Astrocyte of the hippocampus (primary cell): ENCODE measurements at places on chromosomes 7 and 10.

- no peak for DNase-seq
Observed at GRCh38 chr10:118802126-118802793, 47.5 kb upstream of the CACUL1 start.

- no peak for DNase-seq
Observed at GRCh38 chr7:156611014-156612010, 29.3 kb upstream of the RNF32 start.

- DNase-seq = no peak
Observed at GRCh38 chr7:74478671-74479065, 25.0 kb downstream of the GTF2IRD1 start.

DNA sequence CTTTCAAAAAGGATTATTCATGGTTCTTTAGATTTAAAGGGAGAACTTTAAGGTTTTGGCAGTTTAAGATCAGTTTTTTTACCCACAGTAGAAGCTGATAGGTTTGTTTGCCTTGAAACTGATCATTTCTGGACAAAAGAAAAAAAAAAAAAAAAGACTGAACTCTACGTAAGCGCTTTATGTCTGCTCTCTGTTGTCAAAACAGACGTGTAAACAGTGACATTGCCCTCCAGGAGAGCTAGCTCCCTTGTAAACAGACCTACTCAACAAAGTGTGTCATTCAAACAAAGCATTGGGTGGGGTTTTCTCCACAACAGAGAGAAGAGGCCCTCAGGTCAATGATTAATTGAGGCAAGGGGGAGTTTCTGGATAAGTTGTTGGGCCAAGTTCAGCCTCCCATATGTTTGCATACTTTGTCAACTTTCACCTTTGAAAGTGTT, 568.1 kb upstream of the LRRN3 start:
- peak; percentile 61 for DNase-seq

- DNase-seq = no peak
Observed at GRCh38 chr10:86970982-86971231, 2.6 kb downstream of the ADIRF start.

GRCh38 chr10:88999625-89000024, 9.0 kb downstream of the FAS start:
- DNase-seq = no peak

- no peak for DNase-seq
Observed at GRCh38 chr7:140260352-140261104, 83.7 kb upstream of the KDM7A start.

GRCh38 chr7:26153241-26153822, 1.3 kb downstream of the NFE2L3 start:
- peak; percentile 38 for DNase-seq

DNA sequence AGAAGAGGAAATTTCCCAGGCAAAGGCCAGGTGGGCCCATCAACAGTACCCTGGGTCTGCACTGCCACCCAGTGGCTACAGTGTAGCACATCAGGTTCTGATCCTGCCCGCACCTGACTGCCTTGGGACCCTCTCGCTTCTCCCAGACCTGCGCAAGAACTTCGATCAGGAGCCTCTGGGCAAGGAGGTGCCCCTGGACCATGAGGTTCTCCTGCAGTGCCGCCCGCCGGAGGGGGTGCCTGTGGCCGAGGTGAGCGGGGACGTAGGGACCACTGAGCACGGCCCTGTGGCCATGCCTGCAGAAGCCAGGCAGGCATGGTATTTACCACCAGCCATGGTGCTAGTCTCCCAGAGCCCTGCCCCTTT, 33.9 kb upstream of the SLC29A3 start:
- DNase-seq = peak; percentile 66

- DNase-seq = no peak
Observed at GRCh38 chr10:31770307-31770902, 158.2 kb downstream of the ARHGAP12 start.

GRCh38 chr10:78802431-78802830, 266.3 kb upstream of the ZMIZ1 start:
- no peak for DNase-seq

GRCh38 chr7:38393874-38394273, 120.4 kb upstream of the TARP start:
- DNase-seq = no peak

DNA sequence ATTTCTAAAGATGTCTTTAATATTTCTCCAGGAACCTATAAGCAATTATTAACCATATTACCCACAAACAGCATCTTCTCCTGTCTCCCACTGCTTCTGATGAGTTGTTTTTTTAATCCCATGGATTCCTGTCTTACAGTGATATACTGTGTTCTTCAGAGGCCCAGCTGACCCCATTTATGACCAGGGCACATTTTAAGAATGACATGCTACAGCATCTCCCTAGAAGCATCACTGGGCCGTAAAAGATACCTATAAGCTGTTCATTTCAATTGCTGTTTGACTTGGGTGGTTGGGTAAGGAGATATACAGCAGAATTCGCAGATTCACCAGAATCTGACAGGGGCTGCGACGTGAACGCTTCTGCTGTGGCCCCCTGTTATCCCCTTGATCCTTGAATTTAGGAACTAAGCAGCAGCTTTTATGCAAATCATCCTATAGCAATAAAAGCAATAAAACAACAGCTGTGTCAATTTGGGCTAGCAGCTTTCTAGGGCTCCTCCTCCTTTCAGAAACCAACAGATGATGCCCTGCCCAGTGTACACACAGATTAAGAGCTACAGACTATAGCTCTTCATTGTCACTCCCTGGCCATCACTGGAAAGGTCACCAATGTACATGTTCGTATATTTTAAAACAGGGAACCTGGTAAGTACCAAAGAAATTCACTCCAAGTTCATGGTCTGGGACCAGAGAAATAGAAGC, 86.8 kb downstream of the CPEB3 start:
- DNase-seq = no peak

GRCh38 chr10:12787297-12787696, 214.2 kb downstream of the CCDC3 start:
- DNase-seq = no peak

DNA sequence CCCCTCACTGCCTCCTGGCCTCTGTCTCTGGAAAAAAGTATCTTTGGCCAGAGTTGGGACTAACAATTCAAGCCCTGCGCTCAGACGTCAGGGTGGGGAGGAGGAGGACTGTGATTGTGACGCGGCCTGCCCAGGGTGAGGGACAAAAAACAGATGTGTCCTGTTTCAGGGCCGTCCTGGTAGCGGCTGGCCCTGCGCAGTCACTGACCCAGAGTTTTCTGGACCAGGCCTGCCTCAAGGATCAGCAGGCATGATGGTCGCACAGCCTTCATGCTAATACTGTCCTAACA, 110.1 kb downstream of the CYTH3 start:
- no peak for DNase-seq

- no peak for DNase-seq
Observed at GRCh38 chr10:88216976-88217375, 353.6 kb downstream of the PTEN start.

DNA sequence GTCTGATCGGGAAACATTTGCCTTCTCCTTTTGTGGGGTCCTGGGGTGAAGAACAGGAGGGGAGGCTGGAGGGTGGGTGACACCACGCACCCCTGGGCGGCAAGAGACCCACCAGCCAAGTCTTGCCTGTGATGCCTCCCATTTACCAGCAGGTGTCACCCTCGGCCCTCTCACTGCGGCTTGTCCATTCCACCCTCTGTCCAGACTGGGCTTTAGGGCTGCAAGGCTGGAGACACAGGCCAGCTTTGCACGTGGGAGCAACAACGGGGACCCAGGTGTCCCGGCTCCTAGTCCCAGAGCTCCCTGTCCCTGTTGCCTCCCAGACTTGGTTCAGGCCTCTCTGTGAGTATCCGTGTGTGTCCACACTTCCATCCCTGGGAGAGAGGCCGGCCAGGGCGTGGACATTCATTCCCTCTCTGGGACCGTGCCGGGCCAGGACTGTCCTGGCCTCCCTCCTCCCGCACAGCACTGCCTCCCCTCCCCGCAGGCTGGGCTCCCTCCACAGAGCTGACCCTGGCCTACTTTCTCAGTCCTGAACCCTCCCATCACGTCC, 36.2 kb upstream of the GTF2IRD1 start:
- DNase-seq = peak; percentile 82

DNA sequence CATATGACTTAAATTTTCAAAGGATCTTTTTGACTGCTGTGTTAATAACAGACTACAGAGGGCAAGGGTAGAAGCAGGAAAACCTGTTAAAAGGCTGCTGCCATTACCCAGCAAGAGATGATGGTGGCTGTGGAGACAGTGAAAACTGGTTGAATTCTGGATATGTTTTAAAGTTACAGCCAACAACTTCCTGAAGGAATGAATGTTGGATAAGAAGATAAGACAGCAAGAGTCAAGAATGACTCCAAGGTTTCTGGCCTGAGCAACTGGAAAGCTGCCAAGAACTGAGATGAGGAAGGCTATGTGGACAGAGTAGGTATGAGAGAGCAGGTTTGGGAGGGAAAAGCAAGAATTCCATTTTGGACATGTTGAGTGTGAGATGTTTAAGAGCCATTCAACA, 19.1 kb downstream of the CNOT4 start:
- peak; percentile 44 for DNase-seq

- DNase-seq = no peak
Observed at GRCh38 chr10:81104494-81104893, 566.8 kb downstream of the SH2D4B start.

DNA sequence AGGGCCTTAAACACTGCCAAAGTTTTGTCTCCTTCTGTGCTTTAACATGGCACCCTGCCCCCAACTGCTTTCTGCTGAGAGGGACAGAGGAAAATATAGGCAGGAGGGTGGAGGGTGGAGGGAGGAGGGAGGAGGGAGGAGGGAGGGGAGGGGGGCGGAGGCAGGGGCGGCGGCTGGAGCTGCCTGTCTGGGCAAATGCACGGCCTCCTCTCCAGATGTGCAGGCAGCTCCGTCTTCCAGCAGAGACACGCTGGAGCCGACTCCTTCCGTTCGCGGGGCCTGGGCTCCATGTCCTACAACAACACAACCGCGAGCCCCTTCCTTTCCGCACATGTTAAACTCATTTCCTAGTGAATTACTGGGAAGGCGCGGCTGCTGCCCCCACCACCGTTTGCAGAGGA, 14.2 kb downstream of the EBF3 start:
- no peak for DNase-seq

DNA sequence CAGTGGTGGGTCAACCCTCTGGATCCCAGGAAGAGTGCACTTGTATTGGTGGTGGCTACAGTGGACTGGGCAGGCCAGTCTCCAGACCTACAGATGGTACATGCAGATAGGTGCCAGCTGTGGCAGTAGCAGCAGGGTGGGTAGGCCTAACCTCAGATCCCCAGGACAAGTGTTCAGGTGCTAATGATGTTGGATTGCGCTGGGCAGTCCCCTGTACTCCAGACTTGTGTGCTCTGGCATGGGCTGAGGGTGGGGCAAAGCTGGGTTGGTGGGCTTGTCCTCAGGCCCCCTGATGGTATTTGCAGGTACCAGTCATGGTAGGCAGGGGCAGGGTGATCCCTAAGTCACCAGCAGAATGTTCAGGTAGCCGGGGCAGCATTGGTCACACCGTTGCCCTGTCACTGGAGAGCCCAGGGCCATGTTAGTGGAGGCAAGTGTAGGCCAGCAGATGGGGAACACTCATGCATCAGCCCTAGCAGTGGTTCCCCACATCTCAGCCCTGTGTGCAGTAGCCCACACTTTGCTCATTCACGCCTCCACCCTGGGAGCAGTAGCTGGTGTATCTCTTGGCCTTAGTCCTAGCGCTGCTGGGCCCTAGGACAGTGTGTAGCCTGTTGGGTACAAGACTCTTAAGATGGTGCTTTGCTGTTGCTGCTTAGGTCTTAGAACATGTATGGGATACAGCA, 171.3 kb downstream of the MLLT10 start:
- no peak for DNase-seq

- DNase-seq = no peak
Observed at GRCh38 chr7:22625251-22625650, 101.7 kb upstream of the IL6 start.

DNA sequence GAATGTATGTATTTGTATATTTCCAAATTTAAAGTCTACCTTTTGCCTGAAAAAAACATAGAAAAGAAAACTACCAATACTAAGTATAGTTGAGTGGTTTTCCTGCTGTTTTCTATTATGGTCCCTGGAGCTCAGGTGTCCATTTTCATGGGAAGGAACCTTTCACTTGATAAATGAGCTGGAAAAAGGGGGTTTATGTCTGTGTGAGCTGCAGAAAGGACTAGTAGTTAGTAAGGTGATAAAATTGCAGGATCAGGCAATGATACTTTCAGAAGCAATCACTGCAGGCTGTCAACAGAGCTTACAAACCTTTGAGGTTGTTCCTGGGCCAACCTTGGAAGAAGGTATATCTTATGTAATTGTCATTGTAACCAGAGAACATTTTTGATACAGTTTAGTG, 48.0 kb downstream of the ST7 start:
- DNase-seq = no peak
